ENCODE measurements at places on chromosomes 16 and 17. TPM values are rescaled to one million over a fixed set of nuclear protein-coding genes. Genes with fewer than 3 reads are reported as not detected.

Gene TTLL6
- polyA plus RNA-seq, result not detected

Gene KREMEN2
- 3.8 TPM for polyA plus RNA-seq

Gene CTF1
- 2.6 TPM for polyA plus RNA-seq

Gene FOXK2
- 39.4 TPM for polyA plus RNA-seq

Gene NUBP1
- polyA plus RNA-seq, result 22.2 TPM

Gene YBX2
- polyA plus RNA-seq, result 0.05 TPM

Gene FKBP10
- 0.38 TPM for polyA plus RNA-seq

DNA sequence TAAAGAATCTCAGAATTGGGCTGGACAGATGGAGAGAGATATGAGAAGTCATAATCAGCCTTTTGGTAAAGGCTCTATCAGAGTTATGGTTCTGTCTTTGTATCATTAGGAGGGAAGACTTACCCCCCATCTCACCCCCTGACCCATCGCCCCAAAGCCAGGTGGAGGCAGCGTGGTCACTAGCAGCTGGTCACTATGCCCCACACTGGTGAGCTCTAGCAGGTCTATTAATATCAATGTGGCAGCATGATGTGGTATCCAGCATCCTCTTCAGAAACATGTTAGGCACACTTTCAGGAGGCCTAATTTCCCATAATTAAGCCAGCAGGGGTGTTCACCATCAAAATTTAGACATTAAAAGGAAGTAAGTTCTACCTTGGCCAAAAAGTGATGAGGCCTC, 183.8 kb upstream of the COX10 start:
- no peak for DNase-seq

DNA sequence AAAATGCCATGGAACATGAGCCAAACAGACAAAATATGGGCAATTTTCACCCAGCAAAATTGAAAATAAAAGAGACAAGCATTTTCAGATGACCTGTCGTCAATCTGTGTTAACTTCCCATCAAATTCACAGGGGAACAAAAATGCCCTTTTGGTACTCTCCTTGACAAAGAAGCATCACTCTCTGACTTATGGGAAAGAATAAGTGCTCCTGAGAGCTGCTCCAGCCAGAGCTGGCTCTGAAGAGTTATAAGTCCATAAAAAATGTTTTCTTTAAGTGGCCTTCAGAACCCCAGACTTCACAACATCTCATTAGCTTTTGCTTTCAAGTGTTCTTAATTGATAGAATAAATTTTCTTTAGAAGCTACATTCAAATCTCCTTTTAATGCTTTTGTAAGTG, 721.4 kb upstream of the GOT2 start:
- no peak for DNase-seq

DNA sequence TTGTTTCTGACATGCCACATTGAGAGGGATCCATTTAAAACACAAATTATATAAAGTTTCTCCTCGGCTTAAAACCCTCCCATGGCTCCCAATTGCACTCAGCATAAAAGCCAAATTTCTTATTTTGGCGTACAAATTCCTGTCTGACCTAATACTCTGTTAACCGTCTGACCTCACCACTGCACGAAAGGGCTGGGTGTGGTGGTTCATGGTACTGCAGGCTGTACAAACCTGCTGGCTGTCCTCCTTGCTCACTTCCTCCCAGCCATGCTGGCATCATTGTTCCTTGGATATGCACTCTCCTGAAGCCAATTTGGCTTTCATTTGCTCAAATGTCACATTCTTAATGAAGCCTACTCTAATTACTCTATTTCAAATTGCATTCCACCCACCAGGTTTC, 301.6 kb upstream of the C16orf82 start:
- no peak for DNase-seq

DNA sequence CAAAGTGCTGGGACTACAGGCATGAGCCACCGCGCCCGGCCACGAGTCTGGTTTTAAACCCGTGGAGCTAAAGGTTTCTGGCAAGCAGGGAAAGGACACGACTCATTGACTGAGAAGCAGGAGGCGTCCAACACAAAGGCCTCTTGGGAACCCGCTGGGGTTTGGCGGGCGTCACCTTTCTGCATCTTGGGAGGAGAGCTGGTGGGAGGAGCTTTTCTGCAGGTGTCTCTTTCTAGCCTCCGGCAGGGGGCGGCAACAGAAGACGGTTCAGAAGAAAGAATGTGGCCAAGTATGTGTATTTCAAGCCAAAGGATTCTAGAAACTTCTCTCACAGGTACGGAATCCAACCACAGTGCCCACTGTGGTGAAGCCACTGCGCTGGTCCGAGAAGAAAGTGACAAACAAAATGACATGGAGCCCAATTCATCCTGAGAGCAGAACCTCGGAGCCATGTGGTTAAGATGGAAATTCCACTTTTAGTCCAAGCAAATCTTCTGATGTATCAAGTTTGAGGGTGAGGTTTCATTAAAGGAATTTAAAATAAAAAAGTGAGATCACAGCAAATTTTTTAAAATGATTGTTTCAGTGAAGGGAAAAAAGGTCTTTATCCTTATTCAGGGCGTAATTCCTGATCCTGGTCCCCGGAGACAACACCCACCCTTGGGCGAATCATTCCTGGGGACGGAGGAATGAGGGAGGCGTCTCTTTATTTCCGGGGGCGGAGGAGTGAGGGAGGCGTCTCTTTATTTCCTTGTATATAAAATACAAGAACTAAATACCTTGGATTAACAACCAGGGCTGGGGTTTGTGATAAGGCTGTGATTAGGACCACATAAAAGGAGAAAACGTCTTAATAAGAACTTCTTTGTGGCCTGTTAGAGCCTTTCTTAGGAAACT, 97.6 kb downstream of the MRM3 start:
- DNase-seq, result peak; percentile 95

- DNase-seq, result no peak
These were observed 24.1 kb downstream of the HASPIN start for GRCh38 chr17:3747805-3748204.

GRCh38 chr16:83913245-83913633, 14.3 kb downstream of the MLYCD start:
- DNase-seq, result no peak

GRCh38 chr16:89502081-89502843, 5.9 kb upstream of the SPG7 start:
- DNase-seq, result peak; percentile 90

GRCh38 chr17:18356624-18357023, 6.7 kb downstream of the SHMT1 start:
- no peak for DNase-seq

- DNase-seq, result no peak
These were observed 927 bp upstream of the ENGASE start for GRCh38 chr17:79073706-79074088.

DNA sequence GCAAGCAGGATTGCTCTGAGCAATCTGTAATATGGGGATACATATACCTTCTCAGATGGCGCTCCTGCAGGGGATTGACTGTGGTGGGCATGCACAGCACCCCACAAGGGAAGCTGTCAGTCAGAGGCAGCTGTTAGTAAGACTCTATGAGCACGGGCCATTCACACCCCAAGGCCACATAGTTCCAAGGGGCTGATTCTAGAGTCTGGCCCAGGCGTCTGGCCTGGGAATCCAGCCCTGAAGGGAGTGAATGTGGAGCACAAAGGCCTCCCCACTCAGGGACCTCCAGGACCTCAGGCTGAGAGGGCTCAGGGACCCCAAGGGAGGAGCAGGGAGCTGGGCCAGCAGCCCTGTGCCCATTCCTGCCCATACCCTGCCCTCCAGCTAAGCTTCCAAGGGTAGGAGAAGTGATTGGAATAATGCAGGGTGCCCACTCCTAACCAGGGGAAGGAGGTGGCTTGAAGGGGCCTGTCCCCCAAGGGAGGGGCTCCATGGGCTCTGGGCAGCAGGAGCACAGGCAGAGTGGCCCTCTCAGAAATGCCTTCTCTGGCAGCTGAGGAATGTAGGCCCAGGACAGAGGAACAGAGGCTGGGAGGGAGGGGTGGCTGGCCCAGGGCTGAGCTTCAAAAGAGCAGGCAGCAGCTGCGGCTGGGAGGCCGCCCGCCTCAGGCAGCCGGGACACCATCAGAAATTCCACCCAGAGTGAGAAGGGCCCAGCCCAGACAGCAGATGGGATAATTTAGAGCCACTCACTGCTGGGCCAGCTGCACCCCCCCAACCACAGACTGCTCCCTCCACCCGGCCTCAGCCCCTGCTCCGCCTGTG, 48.9 kb upstream of the MRPS23 start:
- no peak for DNase-seq

DNA sequence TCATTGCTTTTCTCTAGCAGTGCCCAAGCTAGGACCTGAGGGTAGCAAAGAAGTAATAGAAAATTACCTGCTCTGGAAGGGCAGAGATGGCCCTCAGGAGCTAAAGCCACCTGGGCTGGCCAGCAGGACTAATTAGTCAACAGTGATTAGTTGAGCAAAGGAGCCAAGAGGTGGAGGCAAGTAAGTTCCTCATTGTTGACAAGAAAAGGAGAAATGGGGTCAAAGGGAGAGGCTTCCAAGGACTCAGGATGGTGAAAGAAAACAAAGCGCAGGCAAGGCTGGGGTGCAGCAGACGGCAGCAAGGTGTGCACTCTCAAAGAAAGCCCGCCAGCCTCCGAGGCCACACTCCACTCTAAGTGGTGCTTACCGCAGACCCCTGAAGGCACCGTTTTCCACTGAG, 44.6 kb downstream of the CMTM4 start:
- DNase-seq, result no peak

DNA sequence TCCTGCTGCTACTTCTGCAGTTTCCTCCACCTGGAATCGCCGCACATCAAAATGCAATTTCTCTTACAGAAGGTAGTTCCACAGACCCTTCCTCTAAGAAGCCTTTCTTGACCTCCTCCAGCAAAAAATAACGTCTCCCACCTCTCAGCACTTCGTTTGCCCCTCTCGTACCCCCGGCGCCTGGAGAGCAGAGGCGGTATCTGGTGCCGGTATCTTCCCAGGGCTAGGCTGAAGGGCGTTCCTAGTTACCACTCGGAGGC, 482 bp downstream of the DCTPP1 start:
- DNase-seq, result no peak

GRCh38 chr17:43530288-43531081, 15.7 kb downstream of the ETV4 start:
- no peak for DNase-seq

GRCh38 chr17:57551321-57552079, 193.6 kb downstream of the CCDC182 start:
- no peak for DNase-seq

DNA sequence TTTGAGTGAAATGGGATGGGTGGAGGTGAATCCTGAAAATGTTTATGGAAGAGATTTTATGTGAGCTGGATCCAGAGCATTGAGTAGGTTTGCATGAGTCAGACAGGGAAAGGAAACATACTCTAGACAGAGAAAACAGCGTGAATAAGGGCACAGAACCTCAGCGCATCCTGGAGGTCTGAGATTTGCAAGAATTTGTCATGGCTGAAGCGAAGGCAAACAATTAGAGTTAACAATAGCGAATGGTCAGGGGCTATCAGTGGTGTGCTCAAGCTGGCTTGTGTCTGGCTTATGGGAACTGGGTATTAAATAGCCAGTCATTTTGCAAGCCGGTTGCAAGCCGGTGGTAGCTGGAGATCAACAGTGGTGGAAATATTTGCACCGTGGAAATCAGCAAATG, 36.4 kb downstream of the MAP2K6 start:
- DNase-seq, result no peak

GRCh38 chr16:53232826-53233529, 178.2 kb downstream of the CHD9 start:
- DNase-seq, result no peak

DNA sequence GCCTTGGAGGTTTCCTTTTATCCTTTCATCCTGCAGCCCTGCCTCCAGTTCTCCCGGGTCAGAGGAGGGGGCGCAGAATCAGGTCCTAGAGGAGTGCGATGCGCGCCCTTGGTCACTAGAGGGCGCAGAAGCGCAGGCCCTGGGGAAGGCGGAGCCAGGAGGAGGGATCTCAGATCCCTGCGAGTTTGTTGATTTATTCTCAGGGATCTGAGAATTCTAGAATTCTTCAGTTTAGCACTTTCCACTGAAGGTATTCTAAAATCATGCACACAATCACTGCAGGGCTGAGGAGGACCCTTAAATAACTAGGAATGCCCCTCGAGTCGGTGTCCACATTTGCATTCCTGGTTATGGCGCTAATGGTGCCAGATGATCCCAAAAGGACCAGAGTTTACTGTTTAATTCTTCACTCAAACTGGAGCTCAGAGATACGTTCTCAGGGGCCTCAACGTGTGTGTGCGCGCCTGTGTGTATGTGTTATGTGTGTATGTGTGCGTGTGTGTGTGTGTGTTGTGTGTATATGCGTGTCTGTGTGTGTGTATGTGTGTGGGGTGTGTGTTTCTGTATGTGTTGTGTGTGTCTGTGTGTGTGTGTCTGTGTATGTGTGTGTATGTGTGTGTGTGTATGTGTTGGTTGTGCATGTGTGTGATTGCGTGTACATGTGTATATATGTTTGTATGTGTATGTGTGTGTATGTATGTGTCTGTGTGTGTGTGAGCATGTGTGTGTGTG, 6.9 kb upstream of the ELAC2 start:
- peak; percentile 9 for DNase-seq

- DNase-seq, result no peak
These were observed 1.3 kb downstream of the RILP start for GRCh38 chr17:1648173-1648962.

- no peak for DNase-seq
These were observed at the start of gene B4GALNT2 for GRCh38 chr17:49132699-49133364. Gene B4GALNT2 (plus strand): TSS chr17:49132769. CDS start chr17:49132793, 24 bp downstream.

GRCh38 chr17:41178843-41179616, 1.0 kb upstream of the KRTAP4-2 start:
- DNase-seq, result no peak
